ENCODE measurements at places on chromosomes 4 and X.

- no peak for DNase-seq
Measured at GRCh38 chrX:20015945-20016615, 25.2 kb upstream of the BCLAF3 start.

GRCh38 chr4:53497487-53498244 lies 93.6 kb downstream of the LNX1 start:
- no peak for DNase-seq

DNA sequence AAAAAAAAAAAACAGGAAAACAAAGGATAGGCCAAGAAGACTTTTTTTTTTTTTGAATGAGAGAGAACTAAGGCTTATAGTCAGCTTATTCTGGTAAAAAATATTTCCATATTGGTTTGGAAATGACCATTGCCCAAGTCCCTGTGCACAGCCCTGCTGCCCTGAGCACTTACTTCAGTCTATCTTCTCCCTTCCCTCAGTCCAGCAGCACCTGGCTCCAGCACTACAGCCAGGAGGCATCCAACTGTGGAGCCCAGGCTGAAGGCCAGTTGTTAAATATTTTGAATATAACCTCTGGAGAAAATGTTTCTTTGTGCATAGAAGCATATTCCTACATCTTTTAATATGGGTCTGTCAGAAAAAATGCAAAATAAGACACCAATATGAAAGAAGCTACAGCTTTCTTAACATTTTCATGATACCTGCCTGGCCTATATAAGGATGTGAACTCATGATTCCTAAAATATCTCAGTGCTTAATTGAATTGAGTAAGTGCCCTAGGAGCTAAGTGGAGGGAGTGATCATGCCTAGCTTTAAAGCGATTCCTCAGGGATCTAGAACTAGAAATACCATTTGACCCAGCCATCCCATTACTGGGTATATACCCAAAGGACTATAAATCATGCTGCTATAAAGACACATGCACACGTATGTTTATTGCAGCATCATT lies 14.4 kb downstream of the LRRC66 start:
- DNase-seq = no peak

DNA sequence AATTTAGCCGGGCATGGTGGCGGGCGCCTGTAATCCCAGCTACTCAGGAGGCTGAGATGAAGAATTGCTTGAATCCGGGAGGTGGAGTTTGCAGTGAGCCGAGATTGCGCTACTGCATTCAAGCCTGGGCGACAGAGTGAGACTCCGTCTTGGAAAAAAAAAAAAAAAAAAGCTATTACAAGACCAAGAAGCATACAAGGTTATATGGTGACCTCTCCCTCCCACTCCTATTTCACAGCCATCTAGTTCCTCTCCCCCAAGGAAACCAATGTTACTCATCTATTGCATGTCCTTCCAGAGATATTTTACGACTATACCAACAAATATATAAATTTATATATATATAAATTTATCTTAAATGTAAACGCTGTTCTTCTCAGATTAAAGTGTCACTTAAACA lies 3.2 kb downstream of the SLC9A7 start:
- DNase-seq = no peak

DNA sequence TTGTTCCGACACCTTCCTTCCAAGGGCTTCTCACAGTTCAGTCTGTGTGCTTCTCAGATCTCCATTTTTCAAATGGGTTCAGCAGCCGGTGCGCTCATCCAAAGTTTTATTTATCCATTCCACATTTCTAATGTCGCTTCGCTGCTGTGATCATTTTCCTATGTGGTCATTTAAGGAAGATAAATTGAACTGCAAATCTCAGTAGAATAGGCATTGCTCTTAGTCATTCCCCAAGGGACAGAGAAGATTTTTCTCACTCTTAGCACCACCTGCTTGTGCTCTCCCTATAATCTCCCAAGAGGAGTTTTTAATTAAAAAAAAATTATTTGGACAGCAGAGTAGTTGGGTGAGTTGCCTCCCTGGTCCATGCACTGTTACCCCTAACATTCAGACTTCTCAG lies 278.9 kb upstream of the GATB start:
- DNase-seq = no peak

DNA sequence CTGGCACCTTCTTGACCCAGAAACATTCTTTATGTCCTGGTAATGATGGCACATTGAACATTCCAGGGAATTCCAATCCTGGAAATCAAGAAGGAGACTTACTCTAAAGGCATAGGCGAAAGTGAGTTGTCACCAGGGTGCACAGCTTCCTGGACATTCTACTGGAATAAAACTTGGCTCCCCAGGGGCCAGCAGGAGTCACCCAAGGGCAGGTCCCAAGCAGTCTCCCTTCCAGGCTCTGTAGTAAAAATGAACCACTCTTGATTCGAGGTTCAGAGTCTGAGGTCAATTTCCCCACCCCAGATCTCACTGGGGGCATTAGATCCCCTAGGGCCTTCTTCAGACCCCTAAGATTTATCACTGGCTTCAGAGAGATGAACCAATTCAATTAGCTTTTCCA lies 338.7 kb upstream of the GATB start:
- no peak for DNase-seq

DNA sequence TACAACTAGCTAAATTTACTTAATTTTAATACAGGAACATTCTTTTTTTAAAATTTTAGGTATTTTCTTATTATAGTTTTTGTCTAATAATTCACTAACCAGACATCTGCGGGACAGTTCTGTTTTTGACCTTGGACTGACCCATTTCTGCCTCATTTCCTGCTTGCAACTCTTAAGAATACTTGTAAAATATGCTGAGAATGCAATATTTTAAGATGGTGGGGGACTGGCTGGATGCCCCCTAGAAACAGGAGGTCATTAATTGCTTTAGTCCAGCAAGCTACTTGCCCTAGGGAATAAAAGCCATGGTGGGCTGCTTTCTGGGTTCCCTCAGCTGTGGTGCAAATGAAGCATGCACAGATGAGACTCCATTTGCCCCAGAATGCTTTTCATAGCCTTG lies 2348.4 kb downstream of the PCDH7 start:
- DNase-seq = no peak

GRCh38 chr4:183436417-183436816 lies 8.0 kb upstream of the CDKN2AIP start:
- no peak for DNase-seq

DNA sequence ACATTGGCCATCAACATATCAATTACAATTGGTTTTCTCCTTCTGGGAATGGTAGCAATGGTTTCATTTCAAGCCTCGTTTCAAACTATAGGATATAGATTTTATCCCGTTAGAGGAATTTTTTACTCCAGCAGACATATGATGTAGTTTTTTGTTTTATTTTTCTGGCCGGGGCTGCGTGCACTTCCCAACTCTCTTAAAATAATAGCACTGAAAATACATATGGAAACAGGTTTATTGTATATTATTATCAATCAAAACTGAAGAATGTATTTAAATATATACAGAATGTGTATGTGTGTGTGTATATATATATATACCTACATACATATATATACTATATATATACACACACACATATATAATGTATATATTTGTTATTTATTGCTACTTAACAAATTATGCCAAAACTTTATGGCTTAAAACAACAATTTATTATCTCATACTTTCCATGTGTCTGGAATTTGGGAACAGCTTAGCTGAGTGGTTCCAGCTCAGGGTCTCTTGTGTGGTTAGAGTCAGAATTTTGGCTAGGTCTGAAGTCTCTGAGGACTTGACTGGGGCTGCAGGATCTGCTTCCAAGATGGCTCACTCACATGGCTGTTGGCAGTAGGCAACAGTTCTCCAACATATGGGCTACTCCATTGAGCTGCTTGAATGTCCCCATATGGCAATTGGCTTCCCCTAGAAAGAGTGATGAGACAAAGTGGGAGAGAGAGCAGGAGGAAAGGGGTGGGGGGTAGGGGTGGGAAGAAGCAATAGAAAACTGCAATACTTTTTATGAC lies 314.1 kb downstream of the PPP1R2C start:
- no peak for DNase-seq

DNA sequence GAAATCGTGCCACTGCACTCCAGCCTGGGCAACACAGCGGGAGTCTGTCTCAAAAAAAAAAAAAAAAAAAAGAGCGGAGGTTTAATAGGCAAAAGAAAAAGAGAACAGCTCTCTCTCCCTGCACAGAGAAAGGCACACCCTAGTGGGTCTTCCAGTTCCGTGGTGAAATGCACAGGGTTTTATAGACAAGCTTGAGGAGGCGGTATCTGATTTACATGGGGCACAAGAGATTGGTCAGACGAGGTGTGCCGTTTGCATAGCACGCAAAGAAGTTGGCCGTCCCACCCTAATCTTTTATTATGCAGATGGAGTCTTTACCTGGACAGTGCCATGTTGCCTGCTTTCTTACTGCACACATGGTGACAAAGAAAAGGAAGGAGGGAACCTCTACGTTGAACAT lies 33.5 kb upstream of the REST start:
- DNase-seq = no peak

- no peak for DNase-seq
Measured at GRCh38 chrX:95974096-95974470, 710.6 kb upstream of the DIAPH2 start.

- DNase-seq = no peak
Measured at GRCh38 chr4:181508601-181509000, 734.6 kb upstream of the TENM3 start.

GRCh38 chr4:38815885-38816782 lies 11.5 kb upstream of the TLR1 start:
- DNase-seq = no peak

DNA sequence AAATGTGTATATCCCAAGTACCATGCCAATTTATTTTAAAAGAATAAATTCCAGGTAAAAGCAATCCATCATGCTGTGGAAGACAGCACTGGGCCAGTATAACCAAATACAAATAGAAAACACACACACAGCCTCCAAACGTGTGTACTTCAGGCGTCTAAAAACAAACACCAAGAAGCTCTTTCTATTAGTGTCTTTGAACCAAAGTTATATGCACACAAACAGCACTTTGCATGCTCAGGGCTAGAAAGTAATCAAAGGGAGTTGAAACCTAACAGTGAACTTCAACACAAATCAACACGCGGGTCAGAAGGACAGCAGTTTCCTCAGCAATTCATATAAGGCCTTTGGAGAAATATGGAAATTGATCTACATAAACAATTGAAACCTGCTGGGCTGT lies 15.4 kb downstream of the GASK1B start:
- DNase-seq = no peak

DNA sequence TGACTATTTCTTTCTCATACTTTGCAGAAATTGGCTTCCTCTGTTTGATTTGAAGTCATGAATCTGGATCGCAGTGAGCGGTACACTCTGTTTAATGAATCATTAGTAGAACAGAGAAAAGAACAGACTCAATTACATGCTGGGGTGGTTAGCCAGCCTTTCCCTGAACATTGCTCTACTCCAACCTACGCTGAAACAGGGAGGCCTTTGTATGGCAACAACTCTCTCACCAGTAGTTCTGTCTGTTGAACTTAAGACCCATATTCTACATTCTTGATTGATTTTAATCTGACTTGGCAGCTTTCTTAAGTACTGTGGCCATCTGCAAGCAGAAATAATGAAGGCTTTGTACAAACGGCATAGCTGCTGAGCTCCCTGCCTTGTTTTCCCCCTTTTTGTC lies 19.0 kb upstream of the AP1S2 start:
- DNase-seq = no peak

DNA sequence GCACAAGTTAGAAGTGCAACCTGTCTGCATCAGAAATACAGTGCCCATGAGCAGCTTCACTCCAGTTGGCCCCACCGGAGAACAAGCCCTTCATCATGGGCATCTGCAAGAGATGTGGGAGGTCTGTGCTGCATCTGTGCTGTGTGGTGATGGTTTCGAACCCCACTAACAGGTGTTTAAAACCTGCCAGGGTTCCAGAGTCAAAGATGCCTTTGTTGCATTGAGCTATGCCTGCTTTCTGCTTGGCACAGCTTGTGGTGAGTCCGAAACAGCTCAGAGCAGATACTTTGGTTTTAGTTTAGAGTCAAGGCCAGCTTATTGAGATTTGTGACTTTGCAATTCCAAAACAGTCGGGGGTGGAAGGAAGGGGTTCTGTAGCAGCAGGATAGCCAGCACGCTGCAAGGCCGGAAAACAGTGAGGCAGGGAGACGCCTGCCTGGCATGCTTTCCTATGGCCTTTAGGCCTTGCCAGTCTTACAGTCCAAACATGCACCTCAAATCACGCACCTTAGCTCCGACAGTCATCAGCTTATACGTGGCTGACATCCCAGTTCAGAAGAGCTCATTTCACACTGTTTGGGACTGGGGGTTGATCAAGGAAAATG lies 21.8 kb downstream of the MAGEA9 start:
- no peak for DNase-seq

GRCh38 chrX:80792205-80792604 lies 17.5 kb downstream of the BRWD3 start:
- DNase-seq = no peak

- no peak for DNase-seq
Measured at GRCh38 chrX:386768-387575, at the start of gene PPP2R3B. PPP2R3B (minus strand) TSS chrX:386907; CDS start chrX:386691, 216 bp downstream.
